ENCODE measurements at places on chromosomes 6 and 20.

- no peak for DNase-seq
Observed at GRCh38 chr20:15637950-15638754, 935.1 kb downstream of the KIF16B start.

DNA sequence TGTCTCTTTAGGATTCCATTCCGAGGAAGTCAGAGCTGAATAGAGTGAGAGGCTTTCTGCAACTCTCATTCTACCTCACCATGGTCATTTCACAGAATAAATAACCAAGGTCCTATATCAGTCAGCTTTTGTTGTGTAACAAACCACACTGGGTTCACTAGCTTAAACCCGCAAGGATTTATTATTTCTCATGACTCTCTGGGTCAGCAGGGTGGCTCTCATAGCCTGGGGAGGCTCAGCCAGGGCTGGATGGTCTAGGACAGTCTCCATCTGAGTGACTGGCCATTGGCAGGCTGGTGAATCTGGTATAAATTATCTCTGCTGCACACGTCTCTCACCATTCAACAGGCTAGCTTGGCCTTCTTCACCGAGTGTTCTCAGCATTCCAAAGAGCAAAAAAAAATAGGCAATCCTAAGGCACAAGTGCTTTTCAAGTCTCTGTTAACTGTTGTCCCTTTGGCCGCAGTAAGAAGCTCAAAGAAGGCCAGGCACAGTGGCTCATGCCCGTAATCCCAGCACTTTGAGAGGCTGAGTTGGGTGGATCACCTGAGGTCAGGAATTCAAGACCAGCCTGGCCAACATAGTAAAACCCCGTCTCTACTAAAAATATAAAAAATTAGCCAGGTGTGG, 39.7 kb downstream of the ISM1 start:
- no peak for DNase-seq

GRCh38 chr20:58453391-58453790, 61.8 kb downstream of the APCDD1L start:
- no peak for DNase-seq

- no peak for DNase-seq
Observed at GRCh38 chr20:59015411-59015810, 3.8 kb upstream of the TUBB1 start.

- no peak for DNase-seq
Observed at GRCh38 chr20:37917461-37917860, 14.5 kb downstream of the VSTM2L start.

GRCh38 chr20:21272679-21273078, 30.5 kb upstream of the XRN2 start:
- DNase-seq: no peak
